ENCODE measurements at places on chromosomes 16 and 17.

DNA sequence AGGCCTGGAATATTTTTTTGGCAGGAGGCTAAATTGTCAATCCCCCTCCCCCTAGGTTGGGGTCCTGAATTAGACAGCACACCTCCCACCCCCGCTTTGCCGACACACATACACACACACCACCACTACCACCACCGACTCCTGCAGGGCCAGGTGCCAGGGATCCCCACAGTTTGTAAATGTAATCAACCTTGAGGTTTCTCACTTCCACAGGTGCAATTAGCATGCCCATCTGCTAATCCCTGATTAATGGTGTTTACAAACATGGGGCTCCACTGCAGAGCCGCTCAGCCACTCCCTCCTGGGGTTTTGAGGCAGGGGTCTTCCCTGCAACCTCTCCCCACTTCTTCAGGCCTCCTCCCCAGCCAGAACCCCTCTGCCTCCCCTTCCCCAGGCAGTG lies 11.8 kb downstream of the MRM1 start:
- DNase-seq, result no peak

GRCh38 chr16:3861808-3862451 lies 18.6 kb downstream of the CREBBP start:
- DNase-seq, result no peak

DNA sequence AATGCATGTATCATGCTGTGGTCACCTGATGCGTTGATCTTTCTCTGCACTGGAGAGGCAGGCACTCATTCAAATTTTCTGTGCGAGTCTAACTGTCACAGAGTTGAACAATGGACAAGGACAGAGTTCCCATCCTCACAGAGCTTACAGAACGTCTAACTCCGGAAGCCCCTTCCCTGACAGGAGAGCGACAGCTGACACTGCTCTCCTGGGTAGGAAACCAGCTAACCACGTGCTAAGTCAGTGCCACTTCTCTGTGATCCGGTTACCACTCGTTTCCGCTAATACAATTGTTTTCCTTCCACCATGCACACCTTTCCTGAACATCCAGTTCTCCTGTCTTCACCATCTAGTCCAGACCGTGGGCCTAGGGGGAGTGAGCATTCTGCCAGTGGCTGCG lies 11.3 kb downstream of the KLHDC4 start:
- DNase-seq, result no peak

- DNase-seq, result no peak
These were observed 643 bp downstream of the HSDL1 start for GRCh38 chr16:84144209-84144858.

Measured in NCI-H2081 treated with DMSO at 0.1 percent for 48 hours (cell line).